ENCODE measurements at places on chromosomes 3 and 15. TPM values are rescaled to one million over a fixed set of nuclear protein-coding genes. Genes with fewer than 3 reads are reported as not detected.

DNA sequence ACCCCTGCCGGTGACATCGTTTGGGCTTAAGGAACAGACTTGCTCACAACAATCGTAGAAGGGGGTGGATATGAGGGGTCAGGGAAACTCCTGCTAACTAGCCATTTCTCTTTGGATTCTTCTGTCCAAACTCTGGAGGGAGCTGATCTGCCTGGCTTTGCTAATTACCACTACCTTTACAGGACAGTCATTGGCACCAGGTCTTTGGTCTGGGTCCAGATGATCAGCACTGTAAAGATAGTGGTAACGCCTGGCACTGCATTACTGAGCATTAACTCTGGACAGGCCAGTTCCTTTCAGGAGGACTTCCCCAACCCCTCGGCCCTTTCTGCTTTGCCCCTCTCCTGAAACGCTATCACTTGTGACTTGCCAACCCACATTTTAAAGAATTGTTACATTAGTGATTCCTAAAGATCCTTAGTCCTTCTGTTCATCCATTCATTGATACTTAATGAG, 788 bp downstream of the UQCC5 start:
- no peaks in the 10 kb centered on the region for H3K36me3 ChIP-seq
- no peak for DNase-seq
- no peaks in the 10 kb centered on the region for H3K27me3 ChIP-seq

DNA sequence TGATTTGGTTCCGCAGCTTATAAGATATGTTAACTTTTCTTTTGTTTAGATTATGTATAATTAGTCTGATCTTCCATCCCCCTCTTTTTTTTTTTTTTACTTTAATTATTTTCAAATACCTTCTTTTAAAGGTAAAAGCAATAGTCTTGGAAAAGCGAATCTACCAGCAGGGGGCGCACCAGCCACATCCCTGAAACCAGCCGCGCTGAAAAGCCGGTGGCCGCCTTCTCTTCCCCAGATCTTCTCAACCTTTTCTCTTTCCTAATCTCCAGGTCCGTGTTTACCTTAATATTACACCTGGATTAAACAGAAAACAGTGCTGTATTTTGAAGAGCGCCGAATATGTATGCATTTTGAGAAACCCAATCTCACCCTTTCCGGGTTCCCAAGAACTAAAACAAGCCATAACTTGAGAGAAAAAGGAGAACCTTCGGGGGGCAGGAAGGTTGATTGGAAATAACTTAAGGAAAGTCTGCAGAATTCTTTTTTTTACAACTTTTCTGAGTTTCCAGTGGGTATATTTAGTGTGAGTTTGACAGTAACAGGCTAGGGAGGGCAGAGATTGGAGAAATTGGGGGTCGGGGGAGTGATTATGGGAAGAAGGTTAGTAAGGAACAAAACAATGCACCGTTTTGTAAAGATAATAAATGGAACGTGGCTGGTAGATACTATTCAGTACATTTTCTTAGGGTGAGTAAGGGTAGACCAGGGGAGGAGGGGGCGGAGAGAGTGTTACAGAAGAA, 2.0 kb upstream of the SOX2 start:
- H3K27ac ChIP-seq, result no peak overlapping the region
- no peaks in the 10 kb centered on the region for H3K4me1 ChIP-seq
- H3K27me3 ChIP-seq, result no peaks in the 10 kb centered on the region
- H3K4me3 ChIP-seq, result no peak overlapping the region
- DNase-seq, result peak; percentile 36

DNA sequence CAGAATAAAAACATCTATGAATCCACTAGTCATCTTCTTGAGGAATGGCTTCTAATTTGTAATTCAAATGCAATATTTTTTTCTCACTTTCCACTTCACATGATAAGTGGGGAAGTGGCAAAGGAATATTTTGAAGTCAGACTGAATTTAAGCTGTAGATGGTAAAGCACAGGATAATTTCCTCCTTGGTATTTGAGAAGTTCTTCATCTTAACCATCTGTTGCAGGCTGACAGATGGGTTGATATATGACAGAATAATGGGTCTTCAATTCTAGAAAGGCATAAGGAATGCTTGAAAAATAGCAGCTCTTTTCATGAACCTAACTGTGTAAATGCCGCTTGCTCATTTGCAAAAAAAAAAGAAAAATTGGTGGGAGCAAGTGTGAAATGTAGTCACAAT, 66.5 kb upstream of the SNTN start:
- no peaks in the 10 kb centered on the region for H3K36me3 ChIP-seq
- no peaks in the 10 kb centered on the region for H3K4me1 ChIP-seq
- no peaks in the 10 kb centered on the region for H3K27me3 ChIP-seq
- no peak overlapping the region for H3K27ac ChIP-seq
- DNase-seq, result no peak

DNA sequence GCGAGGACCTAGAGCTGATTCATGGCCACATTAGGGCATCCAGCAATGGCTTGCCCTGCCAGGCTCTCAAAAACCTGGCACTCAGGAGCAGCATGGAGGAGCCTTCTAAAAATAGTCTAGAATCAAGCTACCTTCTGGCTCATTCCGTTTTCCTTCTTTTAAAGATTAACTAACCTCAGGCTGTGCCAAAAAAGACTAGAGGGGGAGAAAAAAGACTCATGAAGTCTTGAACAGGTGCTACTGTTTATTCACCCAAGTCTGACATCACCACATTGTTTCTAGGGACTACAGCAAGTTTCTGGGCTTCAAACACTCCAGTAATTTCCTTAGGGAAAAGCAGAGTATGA, 125.8 kb downstream of the TNIK start:
- H3K36me3 ChIP-seq, result no peaks in the 10 kb centered on the region
- no peak overlapping the region for H3K27ac ChIP-seq
- DNase-seq, result no peak
- no peaks in the 10 kb centered on the region for H3K4me1 ChIP-seq

DNA sequence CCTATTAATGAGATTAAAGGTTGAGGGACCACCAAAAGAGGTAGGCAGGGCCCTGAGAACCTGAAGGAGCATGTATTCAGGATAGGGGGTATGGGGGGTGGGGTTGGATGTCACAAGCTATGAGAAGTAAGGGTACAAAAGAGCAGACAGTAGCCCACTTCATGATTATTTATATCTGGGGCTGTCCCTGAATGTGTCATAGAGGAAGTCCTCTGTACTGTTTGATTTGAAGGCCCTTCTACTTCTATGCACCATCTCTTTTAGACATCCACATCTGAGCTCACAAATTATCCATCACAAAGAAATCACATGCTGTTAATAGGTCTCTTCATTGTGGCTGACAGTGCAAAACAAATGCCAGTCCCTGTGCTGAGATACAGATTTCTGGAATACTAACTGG, 68.6 kb downstream of the FHIT start:
- no peak for DNase-seq
- H3K27ac ChIP-seq, result no peak overlapping the region
- no peaks in the 10 kb centered on the region for H3K4me1 ChIP-seq
- no peaks in the 10 kb centered on the region for H3K36me3 ChIP-seq

DNA sequence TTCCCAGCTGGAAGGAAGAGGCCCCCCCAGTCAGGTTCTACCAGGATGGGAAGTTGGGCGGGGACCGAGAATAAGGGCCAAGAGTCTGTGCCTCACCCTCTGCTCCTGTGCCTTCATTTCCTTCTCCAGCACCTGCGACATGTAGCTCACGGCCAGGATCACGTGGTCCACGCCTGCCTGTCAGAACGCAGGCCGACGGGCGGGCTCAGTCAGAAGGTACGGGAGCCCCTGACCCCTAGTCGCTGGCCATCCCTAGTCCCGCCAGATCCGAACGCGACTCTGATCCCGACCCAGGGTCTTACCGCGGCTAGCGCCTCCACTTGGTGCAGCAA, 489 bp downstream of the GMPPB start:
- peaks cover 12% of the 10 kb centered on the region for H3K4me1 ChIP-seq
- DNase-seq, result peak; percentile 58
- no peaks in the 10 kb centered on the region for H3K36me3 ChIP-seq
- H3K27me3 ChIP-seq, result no peaks in the 10 kb centered on the region

- peaks cover 5% of the 10 kb centered on the region for H3K4me1 ChIP-seq
- DNase-seq, result peak; percentile 85
- no peaks in the 10 kb centered on the region for H3K27me3 ChIP-seq
- no peak overlapping the region for H3K27ac ChIP-seq
- H3K36me3 ChIP-seq, result no peaks in the 10 kb centered on the region
- no peak overlapping the region for H3K4me3 ChIP-seq
Measured at GRCh38 chr3:177615015-177615414, 417.7 kb upstream of the TBL1XR1 start.

- no peak for DNase-seq
- H3K4me1 ChIP-seq, result peaks cover 3% of the 10 kb centered on the region
- H3K27me3 ChIP-seq, result no peaks in the 10 kb centered on the region
- H3K4me3 ChIP-seq, result no peak overlapping the region
Measured at GRCh38 chr3:14620512-14620911, 31.1 kb upstream of the CCDC174 start.

DNA sequence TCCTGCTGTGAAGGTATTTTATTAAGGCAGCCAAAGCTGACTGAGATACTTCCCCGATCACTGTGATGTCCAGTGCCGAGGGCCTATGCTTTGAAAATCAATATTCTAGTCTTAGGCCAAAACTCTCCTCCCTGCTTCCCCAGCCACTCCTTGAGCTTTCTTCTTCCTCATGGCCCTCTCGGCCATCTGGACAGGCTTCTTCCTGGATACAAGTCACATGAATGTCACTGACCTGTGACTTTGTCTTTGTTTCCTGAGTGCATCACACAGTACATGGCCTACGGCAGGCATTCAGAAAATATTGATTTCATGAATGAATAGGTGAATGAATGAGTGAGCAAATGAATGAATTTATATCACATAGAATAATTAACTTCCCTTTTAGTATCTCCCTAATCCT, 24.6 kb upstream of the HES1 start:
- no peak overlapping the region for H3K27ac ChIP-seq
- H3K4me3 ChIP-seq, result no peak overlapping the region
- no peaks in the 10 kb centered on the region for H3K4me1 ChIP-seq
- no peak for DNase-seq

- no peaks in the 10 kb centered on the region for H3K36me3 ChIP-seq
- DNase-seq, result no peak
- H3K4me1 ChIP-seq, result no peaks in the 10 kb centered on the region
- no peak overlapping the region for H3K27ac ChIP-seq
- no peak overlapping the region for H3K4me3 ChIP-seq
Measured at GRCh38 chr15:45101749-45102148, 12.2 kb downstream of the DUOX2 start.

DNA sequence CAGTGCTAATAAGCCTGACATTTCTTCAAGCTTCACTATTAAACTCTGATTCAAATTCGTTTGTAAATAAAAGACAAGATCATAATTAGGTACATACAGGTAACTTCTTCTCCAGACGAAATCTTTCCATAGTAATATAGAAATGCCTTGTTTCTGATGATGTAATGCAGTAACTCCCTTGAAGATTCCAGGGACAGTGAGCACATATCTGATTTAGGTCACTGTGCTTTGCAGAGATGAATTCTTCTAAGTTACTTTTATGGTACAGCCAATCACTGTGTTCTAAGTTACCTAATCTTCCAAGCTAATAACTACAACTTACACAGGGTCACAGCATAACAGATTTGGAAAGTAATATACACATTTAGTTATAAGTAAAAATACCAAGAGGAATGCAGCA, 27.6 kb downstream of the SLC4A7 start:
- H3K27me3 ChIP-seq, result no peaks in the 10 kb centered on the region
- H3K4me3 ChIP-seq, result no peak overlapping the region
- DNase-seq, result no peak
- H3K4me1 ChIP-seq, result no peaks in the 10 kb centered on the region

GRCh38 chr3:124964387-124964786, 29.8 kb upstream of the MUC13 start:
- H3K4me3 ChIP-seq, result no peak overlapping the region
- no peaks in the 10 kb centered on the region for H3K4me1 ChIP-seq
- no peaks in the 10 kb centered on the region for H3K27me3 ChIP-seq
- no peaks in the 10 kb centered on the region for H3K36me3 ChIP-seq
- H3K27ac ChIP-seq, result no peak overlapping the region

DNA sequence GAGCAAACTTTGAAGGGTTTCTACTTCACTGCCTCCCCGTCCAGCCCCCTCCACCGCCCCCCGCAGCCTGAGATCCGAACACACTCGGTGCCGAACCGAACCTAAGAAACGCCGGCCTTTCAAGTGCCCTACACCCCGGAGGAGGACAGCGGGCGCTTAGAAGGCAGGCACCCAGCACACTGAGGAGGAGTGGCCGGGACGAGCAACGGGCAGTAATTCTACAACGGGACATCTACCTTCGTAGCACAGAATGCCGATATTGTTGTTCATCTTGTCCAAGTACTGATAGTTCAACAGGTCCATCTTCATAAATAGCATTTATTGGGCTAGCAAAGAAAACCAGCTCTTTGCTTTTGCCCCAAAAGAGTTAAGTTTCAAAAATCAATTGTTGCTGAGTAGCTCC, 513 bp downstream of the VGLL4 start:
- H3K36me3 ChIP-seq, result no peaks in the 10 kb centered on the region
- H3K27ac ChIP-seq, result peak overlapping the region; percentile 91
- DNase-seq, result peak; percentile 59
- H3K4me3 ChIP-seq, result peak overlapping the region; percentile 42
- no peaks in the 10 kb centered on the region for H3K27me3 ChIP-seq
- H3K4me1 ChIP-seq, result peaks cover 21% of the 10 kb centered on the region

DNA sequence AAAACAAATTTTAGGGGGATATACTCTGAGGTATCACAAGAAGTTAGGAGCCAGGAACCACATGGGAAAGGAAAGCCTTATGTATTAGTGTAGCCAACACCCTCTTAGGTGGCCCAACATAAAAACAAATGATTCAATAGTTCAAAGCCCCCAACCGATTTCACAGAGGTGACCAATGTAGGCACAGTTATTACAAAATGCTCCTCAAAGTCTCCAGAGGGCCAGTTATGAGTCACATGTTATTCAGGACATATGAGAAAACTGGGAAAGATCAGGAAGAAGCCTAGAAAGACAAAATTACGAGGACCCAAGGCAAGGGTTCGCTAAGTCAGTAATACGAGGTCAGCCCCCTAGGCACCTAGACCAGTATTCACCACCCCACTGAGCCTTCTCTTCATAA, 29.9 kb upstream of the FBN1 start:
- H3K27ac ChIP-seq, result no peak overlapping the region
- no peaks in the 10 kb centered on the region for H3K27me3 ChIP-seq
- H3K36me3 ChIP-seq, result no peaks in the 10 kb centered on the region
- DNase-seq, result no peak
- H3K4me1 ChIP-seq, result no peaks in the 10 kb centered on the region

- H3K4me3 ChIP-seq, result no peak overlapping the region
- H3K27me3 ChIP-seq, result no peaks in the 10 kb centered on the region
- no peak for DNase-seq
- no peak overlapping the region for H3K27ac ChIP-seq
- H3K36me3 ChIP-seq, result no peaks in the 10 kb centered on the region
- no peaks in the 10 kb centered on the region for H3K4me1 ChIP-seq
Measured at GRCh38 chr3:188890572-188891270, 281.1 kb upstream of the TPRG1 start.

GRCh38 chr15:75732177-75732808, 19.6 kb upstream of the CSPG4 start:
- peaks cover 6% of the 10 kb centered on the region for H3K4me1 ChIP-seq
- no peaks in the 10 kb centered on the region for H3K27me3 ChIP-seq
- no peaks in the 10 kb centered on the region for H3K36me3 ChIP-seq
- H3K4me3 ChIP-seq, result peak overlapping the region; percentile 17

- no peak for DNase-seq
- no peaks in the 10 kb centered on the region for H3K36me3 ChIP-seq
- H3K4me3 ChIP-seq, result no peak overlapping the region
- no peak overlapping the region for H3K27ac ChIP-seq
- H3K27me3 ChIP-seq, result no peaks in the 10 kb centered on the region
Measured at GRCh38 chr3:154197751-154198150, 76.6 kb downstream of the ARHGEF26 start.

Gene MUC20
- total RNA-seq, result 23.9 TPM

Gene SLC24A5
- not detected for total RNA-seq

Gene DNAH12
- 0.20 TPM for total RNA-seq

Gene GOLGA6L4
- 8.0 TPM for total RNA-seq

Gene SUSD5
- 1.1 TPM for total RNA-seq

Gene HSPBAP1
- 9.5 TPM for total RNA-seq

Gene P2RY1
- 9.1 TPM for total RNA-seq

Gene GCSAM
- total RNA-seq, result 0.23 TPM

Gene CLEC3B
- total RNA-seq, result 13.6 TPM

Gene ROBO2
- total RNA-seq, result 4.6 TPM

Measured in ovary (tissue), 10 donors.